ENCODE measurements at places on chromosomes 12 and 14.

DNA sequence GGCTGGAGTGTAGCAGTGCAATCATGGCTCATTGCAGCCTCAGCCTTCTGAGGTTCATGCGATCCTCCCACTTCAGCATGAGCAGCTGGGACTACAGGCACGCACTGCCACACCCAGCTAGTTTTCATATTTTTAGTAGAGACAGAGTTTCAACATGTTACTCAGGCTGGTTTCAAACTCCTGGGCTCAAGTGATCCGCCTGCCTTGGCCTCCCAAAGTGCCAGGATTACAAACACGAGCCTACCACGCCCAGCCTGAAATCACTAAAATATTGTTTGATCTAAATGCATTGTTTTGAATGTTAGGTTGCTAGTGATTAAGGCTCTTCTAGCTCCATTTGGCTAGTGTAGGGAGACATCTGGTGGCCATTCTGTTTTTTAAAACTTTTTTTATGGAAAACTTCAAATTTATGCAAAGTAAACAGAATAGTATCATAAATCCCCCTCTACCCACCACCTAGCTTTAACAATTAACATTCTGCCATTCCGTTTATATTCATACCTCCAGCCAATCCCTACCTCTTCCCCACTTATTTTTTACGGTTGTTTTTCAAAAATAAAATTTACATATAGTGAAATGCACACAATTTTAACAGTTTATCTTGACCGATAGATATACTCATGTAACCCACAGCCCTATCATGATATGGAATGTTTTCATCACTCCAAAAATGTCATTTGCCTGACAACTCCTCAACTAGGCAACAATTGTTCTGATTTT lies 37.8 kb downstream of the MYO1H start:
- no peak overlapping the region for H3K27ac ChIP-seq
- peaks cover 6% of the 10 kb centered on the region for H3K36me3 ChIP-seq
- no peak for ATAC-seq
- peaks cover 6% of the 10 kb centered on the region for H3K4me1 ChIP-seq
- H3K4me3 ChIP-seq = no peak overlapping the region

- no peaks in the 10 kb centered on the region for H3K36me3 ChIP-seq
- no peaks in the 10 kb centered on the region for H3K4me1 ChIP-seq
- H3K4me3 ChIP-seq = no peak overlapping the region
- ATAC-seq = no peak
- no peaks in the 10 kb centered on the region for H3K27me3 ChIP-seq
These were observed 10.8 kb upstream of the TMEM120B start for GRCh38 chr12:121701667-121702277.

DNA sequence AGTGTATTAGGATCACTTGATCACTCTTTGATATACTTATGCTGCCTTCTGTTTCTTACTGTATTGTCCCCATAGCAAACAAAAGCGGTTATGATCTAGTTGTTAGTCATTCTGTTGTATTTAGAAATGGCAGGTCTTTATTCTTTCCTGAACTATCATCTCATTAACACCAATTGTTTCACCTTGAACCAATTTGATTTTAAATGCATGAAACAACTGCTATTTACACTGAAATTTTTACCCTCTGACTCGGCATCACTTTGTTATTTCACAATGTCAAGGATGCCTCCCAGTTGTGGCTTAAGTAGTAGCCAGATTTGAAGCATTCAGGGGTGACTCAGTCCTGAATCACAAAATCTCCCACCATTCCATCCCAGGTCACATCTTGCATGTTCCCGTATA lies 303.5 kb downstream of the EGLN3 start:
- no peaks in the 10 kb centered on the region for H3K4me1 ChIP-seq
- H3K27me3 ChIP-seq = no peaks in the 10 kb centered on the region
- no peak overlapping the region for H3K4me3 ChIP-seq

DNA sequence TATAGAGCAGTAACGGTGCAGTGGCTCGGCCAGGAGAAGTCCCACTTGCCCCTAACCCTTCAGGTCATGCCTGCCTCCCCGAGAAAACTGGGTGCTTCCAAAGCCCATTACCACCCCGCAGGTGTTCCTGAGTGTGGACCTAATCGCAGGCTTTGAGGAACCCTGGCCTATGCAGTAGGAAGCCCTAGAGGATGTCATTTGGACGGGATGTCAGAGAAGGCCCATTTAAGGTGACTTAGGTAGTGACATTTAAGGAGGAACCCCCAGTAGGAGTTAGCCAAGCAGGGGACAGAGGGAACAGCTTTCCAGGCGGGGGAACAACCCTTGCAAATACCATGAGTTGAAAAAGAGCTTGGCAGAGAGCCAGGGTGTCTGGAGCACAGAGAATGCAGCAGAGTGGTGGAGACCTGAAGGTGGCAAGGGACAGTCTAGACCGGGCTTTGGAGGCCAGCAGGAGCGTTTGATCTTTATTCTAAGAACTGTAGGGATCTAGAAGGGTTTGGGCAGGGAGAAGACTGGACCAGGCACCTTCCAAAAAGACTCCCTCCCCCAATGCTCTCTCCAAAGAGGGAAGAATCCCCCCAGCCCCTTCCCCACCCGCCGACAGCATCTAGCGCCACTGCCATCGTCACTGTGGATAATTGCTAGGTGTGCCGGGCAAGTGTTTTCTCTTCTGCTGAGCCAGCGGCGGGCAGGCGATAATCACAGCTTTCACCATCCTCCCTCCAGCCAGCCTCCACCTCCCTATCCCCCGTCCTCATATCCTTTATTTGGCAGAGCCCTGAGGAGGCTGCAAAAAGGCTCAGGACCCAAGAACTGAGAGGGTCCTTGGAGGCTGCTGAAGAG lies 33.3 kb upstream of the BEGAIN start:
- no peak for ATAC-seq
- H3K36me3 ChIP-seq = no peaks in the 10 kb centered on the region
- H3K27me3 ChIP-seq = peaks cover 81% of the 10 kb centered on the region
- H3K4me3 ChIP-seq = no peak overlapping the region
- H3K4me1 ChIP-seq = peaks cover 23% of the 10 kb centered on the region

- no peak overlapping the region for H3K4me3 ChIP-seq
- H3K36me3 ChIP-seq = no peaks in the 10 kb centered on the region
- no peaks in the 10 kb centered on the region for H3K4me1 ChIP-seq
- H3K27ac ChIP-seq = no peak overlapping the region
- no peak for ATAC-seq
These were observed 197.9 kb downstream of the TMTC3 start for GRCh38 chr12:88339966-88340365.

DNA sequence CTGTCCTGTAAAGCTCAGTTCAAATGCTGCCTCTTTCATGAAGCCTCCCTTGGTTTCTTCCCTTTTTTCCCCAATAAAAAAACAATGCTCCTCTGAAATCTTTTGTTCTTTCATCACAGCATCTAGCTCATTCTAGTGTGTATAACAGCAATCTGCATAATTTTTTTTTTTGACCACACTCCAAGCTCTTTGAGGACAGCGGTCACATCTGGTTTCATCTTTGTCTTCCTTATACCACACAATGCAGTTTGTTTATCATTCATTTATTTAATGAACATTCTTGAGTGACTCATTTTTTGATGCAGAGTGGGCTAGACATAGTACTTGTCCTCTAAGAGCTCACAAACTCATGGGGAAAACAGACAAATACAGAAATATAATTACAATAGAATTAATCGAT lies 7.3 kb downstream of the GNG2 start:
- no peak overlapping the region for H3K27ac ChIP-seq
- ATAC-seq = peak; percentile 57
- H3K27me3 ChIP-seq = no peaks in the 10 kb centered on the region

- ATAC-seq = no peak
- no peak overlapping the region for H3K4me3 ChIP-seq
- H3K4me1 ChIP-seq = peaks cover 12% of the 10 kb centered on the region
- peaks cover 34% of the 10 kb centered on the region for H3K27me3 ChIP-seq
- H3K27ac ChIP-seq = no peak overlapping the region
These were observed 46.8 kb downstream of the IQSEC3 start for GRCh38 chr12:113347-113746.

DNA sequence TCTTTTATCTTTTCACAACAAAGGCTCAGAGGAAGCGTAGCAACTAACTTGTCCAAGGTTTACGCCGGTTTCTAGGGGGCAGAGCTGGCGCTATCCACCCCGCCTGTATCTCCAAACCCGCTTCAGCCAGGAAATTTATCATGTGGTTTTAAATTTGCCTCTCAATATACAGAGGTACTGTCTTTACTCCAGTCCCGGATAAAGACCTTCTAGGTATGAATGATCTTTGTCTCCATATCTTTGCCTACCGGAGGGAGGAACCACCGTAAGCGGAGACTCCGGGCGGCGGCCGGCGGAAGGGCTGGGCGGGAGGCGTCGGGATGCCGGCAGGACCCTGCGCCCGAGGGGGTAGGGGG lies 693 bp upstream of the RIMKLB start:
- ATAC-seq = peak; percentile 35
- peak overlapping the region; percentile 99 for H3K27ac ChIP-seq
- peaks cover 45% of the 10 kb centered on the region for H3K4me1 ChIP-seq
- H3K4me3 ChIP-seq = peak overlapping the region; percentile 99

GRCh38 chr14:37623971-37624370 lies 28.5 kb downstream of the TTC6 start:
- H3K4me3 ChIP-seq = no peak overlapping the region

DNA sequence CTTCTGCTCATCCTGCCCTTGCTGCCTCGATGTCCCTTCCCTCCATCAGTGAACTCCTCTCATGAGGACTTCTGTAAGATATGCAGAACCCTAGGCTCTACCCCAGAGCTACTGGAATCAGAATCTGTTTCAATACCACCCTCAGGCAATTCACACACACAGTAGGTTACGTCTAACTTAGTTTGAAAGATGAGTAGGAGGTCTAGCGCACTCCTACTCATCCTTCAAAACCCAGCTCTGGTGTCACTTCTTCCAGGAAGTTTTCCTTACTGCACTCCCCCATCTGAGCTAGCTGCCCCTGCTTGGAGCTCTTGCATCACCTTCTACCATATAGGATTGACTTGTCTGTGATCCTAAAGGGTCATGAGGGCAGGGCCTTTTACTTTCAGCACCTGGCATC lies 56.4 kb upstream of the DICER1 start:
- H3K4me3 ChIP-seq = no peak overlapping the region
- no peak for ATAC-seq
- H3K27me3 ChIP-seq = no peaks in the 10 kb centered on the region
- peaks cover 44% of the 10 kb centered on the region for H3K36me3 ChIP-seq
- no peak overlapping the region for H3K27ac ChIP-seq

- no peaks in the 10 kb centered on the region for H3K27me3 ChIP-seq
- no peak overlapping the region for H3K27ac ChIP-seq
These were observed 7.7 kb upstream of the TMEM132D start for GRCh38 chr12:129911428-129912049.

- no peaks in the 10 kb centered on the region for H3K4me1 ChIP-seq
- no peaks in the 10 kb centered on the region for H3K36me3 ChIP-seq
- no peak overlapping the region for H3K4me3 ChIP-seq
- no peaks in the 10 kb centered on the region for H3K27me3 ChIP-seq
- ATAC-seq = no peak
These were observed 102.7 kb upstream of the PLEKHA5 start for GRCh38 chr12:19026614-19027488.

- no peaks in the 10 kb centered on the region for H3K36me3 ChIP-seq
- no peak overlapping the region for H3K27ac ChIP-seq
- H3K4me1 ChIP-seq = no peaks in the 10 kb centered on the region
- H3K27me3 ChIP-seq = peaks cover 48% of the 10 kb centered on the region
- no peak for ATAC-seq
- H3K4me3 ChIP-seq = no peak overlapping the region
These were observed 5.9 kb upstream of the RERG start for GRCh38 chr12:15227004-15227679.

- no peaks in the 10 kb centered on the region for H3K36me3 ChIP-seq
- no peak for ATAC-seq
- H3K27me3 ChIP-seq = no peaks in the 10 kb centered on the region
- no peak overlapping the region for H3K27ac ChIP-seq
- no peaks in the 10 kb centered on the region for H3K4me1 ChIP-seq
These were observed 107.1 kb downstream of the DACT1 start for GRCh38 chr14:58744801-58745394.

- H3K36me3 ChIP-seq = no peaks in the 10 kb centered on the region
- no peak for ATAC-seq
- no peaks in the 10 kb centered on the region for H3K4me1 ChIP-seq
- peaks cover 32% of the 10 kb centered on the region for H3K27me3 ChIP-seq
- no peak overlapping the region for H3K27ac ChIP-seq
- no peak overlapping the region for H3K4me3 ChIP-seq
These were observed 52.3 kb upstream of the RFLNA start for GRCh38 chr12:124242529-124243065.

DNA sequence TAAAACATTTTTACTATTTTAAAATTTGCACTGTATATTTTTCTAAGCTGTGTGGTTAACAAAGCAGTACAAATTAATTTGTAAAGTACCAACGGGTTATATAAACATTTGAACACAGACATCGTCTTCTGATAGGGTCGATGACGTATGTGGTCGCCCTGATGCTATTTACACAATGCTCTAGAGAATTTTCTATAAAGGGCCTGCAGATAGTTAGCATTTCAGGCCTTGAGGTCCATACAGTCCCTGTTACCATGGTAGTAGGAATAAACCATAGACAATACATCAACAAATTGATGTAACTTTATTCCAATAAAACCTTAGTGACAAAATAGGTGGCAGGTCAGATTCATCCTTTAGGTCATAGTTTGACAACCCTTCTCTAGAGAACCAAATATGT lies 25.7 kb upstream of the PDZRN4 start:
- no peak overlapping the region for H3K4me3 ChIP-seq
- H3K27ac ChIP-seq = no peak overlapping the region
- no peaks in the 10 kb centered on the region for H3K27me3 ChIP-seq
- no peaks in the 10 kb centered on the region for H3K36me3 ChIP-seq

GRCh38 chr14:72311516-72311915 lies 379.3 kb downstream of the RGS6 start:
- H3K4me3 ChIP-seq = no peak overlapping the region
- ATAC-seq = no peak
- H3K27ac ChIP-seq = no peak overlapping the region

DNA sequence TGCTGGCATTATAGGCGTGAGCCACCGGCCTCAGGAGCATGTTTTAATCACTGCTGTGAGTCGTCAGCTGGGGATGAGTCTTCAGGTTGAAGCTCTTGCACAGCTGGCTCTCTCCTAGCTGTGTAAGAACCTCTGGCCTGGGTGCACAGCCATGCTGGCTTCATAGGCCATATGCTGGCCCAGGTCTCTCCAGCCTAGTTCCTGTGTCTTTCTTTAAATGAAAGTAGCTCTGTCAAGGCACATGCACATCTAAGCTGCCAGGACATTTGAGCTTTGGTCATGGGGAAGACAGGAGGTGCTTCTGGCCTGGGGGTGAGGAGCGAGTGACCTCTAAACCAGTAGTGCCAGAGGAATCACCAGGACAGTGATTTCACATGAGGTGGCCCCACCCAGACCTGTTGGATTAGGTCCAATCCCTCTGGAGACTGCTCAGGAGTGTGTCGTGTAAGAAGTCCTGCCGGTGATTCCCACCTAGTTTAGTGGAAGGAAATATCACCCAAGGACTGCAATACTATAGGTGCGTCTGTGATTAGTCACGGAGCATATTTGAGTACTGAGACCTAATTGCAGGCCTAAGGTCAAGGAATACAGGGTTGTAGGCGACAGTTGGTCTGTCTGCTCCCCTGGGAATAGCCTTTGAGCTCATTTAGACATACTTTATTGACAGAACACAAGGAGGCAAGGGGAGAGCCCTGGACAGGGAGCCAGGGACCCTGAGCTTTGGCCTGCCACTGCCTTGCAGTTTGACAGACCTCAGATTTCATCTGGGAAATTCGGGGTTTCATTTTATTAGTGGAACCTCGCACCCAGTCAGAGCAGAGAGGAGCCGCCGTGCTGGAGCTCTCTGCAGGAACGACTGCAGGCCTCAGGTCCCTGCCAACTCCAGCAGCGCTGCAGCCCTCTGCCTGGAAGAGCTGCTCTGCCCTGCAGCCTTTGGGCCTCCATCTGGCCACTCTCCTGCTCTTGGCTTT lies 67.0 kb downstream of the ANKRD9 start:
- no peak overlapping the region for H3K4me3 ChIP-seq
- H3K27me3 ChIP-seq = no peaks in the 10 kb centered on the region
- H3K36me3 ChIP-seq = peaks cover 58% of the 10 kb centered on the region
- no peak for ATAC-seq
